NCI-H1417 treated with DMSO at 0.1 percent for 48 hours (cell line): ENCODE measurements at places on chromosomes 6 and 20.

GRCh38 chr6:14966096-14966905 lies 279.6 kb upstream of the JARID2 start:
- no peak for DNase-seq

DNA sequence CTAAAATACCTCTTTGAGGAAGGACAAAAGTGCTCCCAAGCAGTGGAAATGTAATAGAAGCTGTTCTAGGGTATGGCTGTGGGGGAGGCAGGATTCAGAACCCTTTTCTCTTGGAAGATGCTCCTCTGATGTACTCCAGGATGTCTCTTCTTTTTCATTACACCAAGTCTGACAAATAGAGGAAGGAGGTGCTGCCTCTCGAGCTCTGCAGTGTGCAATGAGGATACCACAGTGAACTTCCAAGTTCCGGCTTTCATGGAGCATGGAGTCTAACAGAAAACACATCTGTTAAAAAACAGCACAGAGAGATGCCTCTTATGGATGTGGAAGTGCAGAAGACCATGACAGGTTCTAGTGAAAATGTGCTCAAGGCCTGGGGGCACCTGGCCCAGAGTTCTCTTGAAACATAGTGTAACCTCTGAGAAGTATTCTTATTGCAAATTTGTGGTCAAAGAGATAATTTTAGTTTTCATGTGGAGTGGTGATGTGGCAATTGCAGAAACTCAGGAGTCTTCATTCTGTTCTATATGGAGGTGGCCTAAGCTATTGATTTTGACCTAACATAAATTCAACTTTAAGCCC lies 362.0 kb upstream of the CITED2 start:
- DNase-seq, result no peak

DNA sequence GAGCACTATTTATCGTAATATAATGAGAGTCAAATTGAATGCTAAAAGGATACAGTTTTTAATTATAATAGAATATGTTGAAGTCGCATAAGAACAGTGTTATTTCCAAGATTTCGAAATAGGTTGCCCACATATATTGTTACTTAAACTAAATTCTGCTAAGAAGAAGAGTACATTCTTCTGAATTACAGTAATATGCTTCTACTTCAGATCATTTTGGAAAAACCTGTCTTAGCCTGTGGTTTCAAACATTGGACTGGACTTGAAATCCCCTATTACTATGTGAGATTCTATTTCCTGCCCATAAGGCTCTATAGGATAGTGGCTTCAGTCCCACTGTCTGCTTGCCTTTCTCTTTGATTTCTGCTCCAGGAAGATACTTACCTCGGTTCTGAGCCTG lies 137.2 kb downstream of the B3GAT2 start:
- DNase-seq, result no peak

DNA sequence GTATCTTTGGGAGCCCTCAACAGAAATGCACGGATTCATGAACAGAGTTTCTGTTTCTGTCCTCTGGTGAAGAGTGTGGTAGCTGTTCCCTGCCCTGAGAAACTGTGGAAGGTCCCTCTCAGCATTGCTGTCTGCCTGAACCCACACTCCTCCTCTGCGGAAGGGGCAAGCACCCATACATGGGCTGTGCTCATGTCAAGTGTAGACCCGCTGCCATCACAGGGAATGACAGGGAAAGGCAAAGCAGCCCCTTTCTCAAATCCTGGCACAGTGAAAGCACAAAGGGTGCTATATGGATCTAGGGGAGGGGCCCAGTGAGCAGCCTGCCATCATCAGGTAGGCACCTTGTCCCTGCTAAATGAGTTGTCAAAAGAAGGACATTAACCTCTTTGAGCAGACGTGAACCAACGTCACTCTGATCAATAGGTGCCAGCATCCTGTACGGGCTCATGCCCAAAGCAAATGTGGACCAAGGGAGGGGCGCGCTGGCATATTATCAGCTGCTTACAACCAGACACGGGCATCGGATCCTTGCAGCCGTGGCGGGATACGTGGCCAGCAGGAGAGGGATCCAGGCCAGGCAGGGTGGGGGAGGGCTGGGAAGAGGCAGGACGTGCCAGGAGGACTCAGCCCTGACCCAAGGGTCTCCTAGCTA lies 231.2 kb upstream of the PMEPA1 start:
- no peak for DNase-seq

- DNase-seq, result no peak
Observed at GRCh38 chr6:25961619-25962148, 918 bp upstream of the TRIM38 start.
